ENCODE measurements at places on chromosomes 6 and 20.

DNA sequence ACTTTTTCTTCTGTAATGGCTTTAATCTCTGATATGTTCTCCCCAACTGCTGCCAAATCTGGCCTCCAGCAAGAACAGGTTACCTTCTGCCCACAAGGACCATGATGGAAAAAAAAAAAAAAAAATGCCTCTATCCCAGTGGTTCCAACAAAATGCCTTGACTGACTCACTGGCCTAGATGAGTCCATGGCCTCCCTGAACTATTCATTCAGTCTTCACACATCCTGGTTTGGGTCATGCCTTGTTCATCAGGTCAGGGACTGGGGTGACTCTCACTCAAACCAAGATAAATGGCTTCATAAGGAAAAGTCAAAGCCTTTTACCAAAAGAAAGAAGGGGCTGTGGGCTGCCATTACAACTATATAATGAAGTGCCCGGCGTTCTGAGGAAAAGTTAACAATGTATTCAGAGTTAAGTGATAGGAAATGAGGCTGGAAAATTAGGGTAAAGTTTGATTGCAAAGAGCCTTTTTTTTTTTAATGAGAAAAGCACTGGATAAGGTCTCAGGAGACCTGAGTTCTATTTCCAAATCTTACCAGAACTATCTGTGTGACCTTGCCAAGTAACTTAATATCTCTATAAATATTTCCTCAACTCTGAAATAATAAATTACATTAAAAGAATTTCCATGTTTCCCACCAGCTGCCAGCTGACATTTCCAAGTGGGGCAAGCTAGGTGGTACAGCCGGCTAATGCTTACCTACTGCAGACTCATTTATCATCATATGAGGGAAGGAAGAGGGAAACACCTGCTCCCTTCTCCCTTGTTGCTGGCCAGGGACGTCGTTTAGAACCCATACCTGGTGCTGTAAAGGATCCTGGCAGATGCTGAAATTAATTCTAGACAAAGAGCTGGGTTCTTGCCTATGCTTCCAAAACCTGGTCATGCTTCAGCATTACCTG lies 380.0 kb upstream of the MARCKS start:
- H3K27me3 ChIP-seq, result no peaks in the 10 kb centered on the region
- H3K4me3 ChIP-seq, result no peak overlapping the region

GRCh38 chr20:5535125-5535756 lies 215.0 kb upstream of the SHLD1 start:
- no peak overlapping the region for H3K4me3 ChIP-seq
- DNase-seq, result no peak
- H3K27ac ChIP-seq, result no peak overlapping the region
- no peaks in the 10 kb centered on the region for H3K4me1 ChIP-seq

- H3K4me3 ChIP-seq, result no peak overlapping the region
- no peak for DNase-seq
- H3K4me1 ChIP-seq, result no peaks in the 10 kb centered on the region
- no peak overlapping the region for H3K27ac ChIP-seq
These were observed 9.7 kb upstream of the CCR6 start for GRCh38 chr6:167113047-167113754.

DNA sequence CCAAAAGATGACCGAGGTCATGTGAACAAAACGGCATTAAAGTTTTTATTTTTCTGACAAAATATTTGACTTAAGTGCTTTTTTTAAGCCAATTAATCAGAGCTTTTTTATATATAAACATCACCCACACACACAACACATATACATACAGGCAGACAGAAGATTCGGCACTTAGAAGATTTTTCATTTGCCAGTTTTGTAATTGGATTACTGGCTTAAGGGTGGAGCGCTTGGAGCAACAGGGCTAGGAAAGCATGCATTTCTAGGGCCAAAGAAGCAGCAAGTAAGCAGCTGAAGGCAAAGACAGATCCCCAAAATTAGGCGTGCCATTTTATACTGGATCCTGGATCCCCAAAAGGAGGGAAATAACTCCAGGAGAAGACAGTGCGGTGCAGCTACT lies 30.3 kb downstream of the SAMD5 start:
- no peak overlapping the region for H3K27ac ChIP-seq
- no peak for DNase-seq
- no peaks in the 10 kb centered on the region for H3K4me1 ChIP-seq
- no peaks in the 10 kb centered on the region for H3K36me3 ChIP-seq

DNA sequence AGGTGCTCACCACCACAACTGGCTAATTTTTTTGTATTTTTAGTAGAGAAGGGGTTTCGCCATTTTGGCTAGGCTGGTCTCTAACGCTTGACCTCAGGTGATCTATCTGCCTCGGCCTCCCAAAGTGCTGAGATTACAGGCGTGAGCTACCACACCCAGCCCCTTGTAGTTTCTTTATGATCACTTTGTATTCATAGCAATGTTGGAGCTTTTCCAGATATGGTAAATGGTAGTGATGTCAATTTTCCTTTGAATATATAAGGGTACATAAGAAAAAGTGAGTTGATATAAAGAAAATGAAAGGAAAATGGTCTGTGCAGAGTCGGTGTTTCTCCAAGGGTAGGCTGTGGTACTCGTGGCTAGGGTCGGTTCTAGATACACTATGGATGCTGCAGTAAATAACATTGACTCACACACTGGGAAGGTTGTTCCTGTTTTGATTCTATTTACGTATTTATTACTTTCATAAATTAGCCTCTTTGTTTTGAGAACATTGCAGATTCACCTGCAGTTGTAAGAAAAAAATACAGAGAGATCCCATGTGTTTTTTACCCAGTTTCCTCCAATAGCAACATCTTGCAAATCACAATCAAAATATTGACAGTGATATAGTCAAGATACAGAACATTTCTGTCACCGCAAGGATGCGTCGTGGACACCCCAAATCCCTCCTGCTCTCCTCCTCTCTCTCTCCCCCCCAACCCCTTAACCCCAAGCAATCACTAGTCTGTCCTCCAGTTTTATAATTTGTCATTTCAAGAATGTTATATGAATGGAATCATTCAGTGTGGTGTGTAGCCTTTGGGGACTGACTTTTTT lies 2.5 kb downstream of the ZNF831 start:
- DNase-seq, result no peak
- no peaks in the 10 kb centered on the region for H3K27me3 ChIP-seq
- H3K4me3 ChIP-seq, result no peak overlapping the region
- H3K27ac ChIP-seq, result no peak overlapping the region

- no peaks in the 10 kb centered on the region for H3K27me3 ChIP-seq
- no peak overlapping the region for H3K27ac ChIP-seq
- no peaks in the 10 kb centered on the region for H3K4me1 ChIP-seq
- DNase-seq, result no peak
- H3K36me3 ChIP-seq, result no peaks in the 10 kb centered on the region
- no peak overlapping the region for H3K4me3 ChIP-seq
These were observed 39.1 kb upstream of the RNGTT start for GRCh38 chr6:89002523-89002922.

Measured in prostate gland (tissue), 2 donors.